Mesothelial cell of epicardium (in vitro differentiated cells): ENCODE measurements at places on chromosomes 16 and 17. TPM values are rescaled to one million over a fixed set of nuclear protein-coding genes. Genes with fewer than 3 reads are reported as not detected.

PPL gene
- 36.0 to 37.1 TPM (median 36.8 TPM) in 3 replicates for total RNA-seq

C17orf107 gene
- 8.6 to 9.3 TPM (median 9.2 TPM) in 3 replicates for total RNA-seq

ZNF750 gene
- 1.8 to 2.6 TPM (median 2.3 TPM) in 3 replicates for total RNA-seq

OR1D5 gene
- total RNA-seq: not detected in 3 replicates

INO80E gene
- total RNA-seq: 60.2 to 62.9 TPM (median 62.0 TPM) in 3 replicates

DNA sequence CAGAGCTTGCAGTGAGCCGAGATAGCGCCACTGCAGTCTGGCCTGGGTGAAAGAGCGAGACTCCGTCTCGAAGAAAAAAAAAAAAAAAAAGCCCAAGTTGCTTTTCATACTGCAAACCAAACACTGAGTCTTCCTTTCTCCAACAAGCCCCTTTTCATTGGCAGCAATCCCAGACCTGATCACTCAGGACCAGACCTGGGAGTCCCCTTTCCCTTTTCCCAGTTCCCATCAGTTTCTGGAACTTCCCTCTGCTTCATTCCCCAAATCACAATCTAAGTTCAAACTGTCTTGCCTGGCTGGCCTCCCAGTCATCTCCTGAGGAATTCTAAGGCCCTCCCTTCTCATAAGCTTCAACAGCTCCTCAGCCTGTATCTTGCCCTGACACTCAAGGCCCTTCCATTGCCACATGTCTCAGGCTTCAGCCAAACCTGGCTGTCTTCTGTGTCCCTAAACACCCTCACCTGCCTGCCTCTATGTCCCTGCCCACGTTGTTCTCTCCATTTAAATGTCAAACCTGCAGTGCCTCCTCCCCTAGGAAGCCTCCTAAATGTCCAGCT, 11.8 kb upstream of the PHF12 start:
- no peak for DNase-seq
- no peak overlapping the region for H3K4me3 ChIP-seq
- H3K4me1 ChIP-seq: peaks cover 9% of the 10 kb centered on the region
- no peaks in the 10 kb centered on the region for H3K36me3 ChIP-seq
- H3K27me3 ChIP-seq: peaks cover 25% of the 10 kb centered on the region

DNA sequence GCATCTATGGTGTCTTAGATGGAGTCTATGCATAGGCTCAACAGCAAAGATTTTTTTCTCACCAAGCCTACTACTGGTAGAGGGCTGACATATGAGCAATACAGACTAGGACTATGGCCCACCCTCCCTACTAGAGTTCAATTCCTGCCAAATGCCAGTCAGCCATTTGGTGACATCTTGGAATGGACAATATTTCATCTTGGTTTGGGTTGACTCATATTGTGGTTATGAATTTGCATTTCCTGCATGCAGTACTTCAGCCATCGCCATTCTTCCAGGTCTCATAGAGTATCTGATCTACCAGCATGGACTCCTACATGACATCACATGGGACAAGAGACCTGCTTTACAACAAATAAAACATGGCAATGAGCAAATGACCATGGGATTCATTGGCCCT, 778.1 kb upstream of the SOX9 start:
- no peaks in the 10 kb centered on the region for H3K27me3 ChIP-seq
- DNase-seq: no peak
- H3K36me3 ChIP-seq: peaks cover 2% of the 10 kb centered on the region
- no peaks in the 10 kb centered on the region for H3K4me1 ChIP-seq
- H3K4me3 ChIP-seq: no peak overlapping the region

DNA sequence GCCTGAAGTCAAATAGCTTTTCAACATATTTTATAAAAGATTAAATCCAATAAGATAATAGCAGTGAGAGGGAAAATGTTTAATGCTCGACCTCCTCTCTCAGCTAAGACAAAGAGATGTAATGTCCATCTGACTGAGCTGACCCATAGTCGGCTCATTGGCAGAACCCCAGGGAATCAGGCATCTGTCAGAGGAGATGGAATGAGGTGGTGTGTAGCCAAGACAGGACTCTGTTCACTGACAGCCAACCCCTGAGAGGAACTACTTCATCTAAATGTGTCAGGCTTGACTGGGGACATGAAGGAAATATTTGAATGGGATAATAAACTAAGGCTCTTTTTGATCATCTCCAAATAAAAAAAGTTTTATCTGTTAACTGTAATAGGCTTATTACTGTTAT, 188.0 kb downstream of the CDH11 start:
- H3K27me3 ChIP-seq: peaks cover 7% of the 10 kb centered on the region
- no peaks in the 10 kb centered on the region for H3K36me3 ChIP-seq
- peaks cover 5% of the 10 kb centered on the region for H3K4me1 ChIP-seq
- no peak for DNase-seq
- no peak overlapping the region for H3K4me3 ChIP-seq
- no peak overlapping the region for H3K27ac ChIP-seq

DNA sequence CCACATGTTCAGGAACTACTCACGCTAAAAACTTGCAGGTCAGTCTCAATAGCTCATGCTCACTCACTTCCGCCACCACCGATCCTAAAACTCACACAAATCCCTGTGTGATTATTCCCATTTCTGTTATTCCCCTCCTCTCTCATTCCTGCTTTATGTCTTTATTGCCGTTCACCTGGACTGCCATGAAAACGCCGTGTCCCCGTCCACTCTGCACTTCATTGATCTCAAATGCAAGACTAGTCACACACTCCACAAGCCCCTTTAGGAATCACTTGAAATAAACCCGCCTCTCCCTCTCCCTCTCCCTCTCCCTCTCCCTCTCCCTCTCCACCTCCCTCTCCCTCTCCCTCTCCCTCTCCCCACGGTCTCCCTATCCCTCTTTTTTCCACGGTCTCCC, 78.0 kb downstream of the AXIN2 start:
- no peak overlapping the region for H3K4me3 ChIP-seq
- no peaks in the 10 kb centered on the region for H3K36me3 ChIP-seq
- DNase-seq: no peak
- peaks cover 6% of the 10 kb centered on the region for H3K4me1 ChIP-seq
- no peak overlapping the region for H3K27ac ChIP-seq

DNA sequence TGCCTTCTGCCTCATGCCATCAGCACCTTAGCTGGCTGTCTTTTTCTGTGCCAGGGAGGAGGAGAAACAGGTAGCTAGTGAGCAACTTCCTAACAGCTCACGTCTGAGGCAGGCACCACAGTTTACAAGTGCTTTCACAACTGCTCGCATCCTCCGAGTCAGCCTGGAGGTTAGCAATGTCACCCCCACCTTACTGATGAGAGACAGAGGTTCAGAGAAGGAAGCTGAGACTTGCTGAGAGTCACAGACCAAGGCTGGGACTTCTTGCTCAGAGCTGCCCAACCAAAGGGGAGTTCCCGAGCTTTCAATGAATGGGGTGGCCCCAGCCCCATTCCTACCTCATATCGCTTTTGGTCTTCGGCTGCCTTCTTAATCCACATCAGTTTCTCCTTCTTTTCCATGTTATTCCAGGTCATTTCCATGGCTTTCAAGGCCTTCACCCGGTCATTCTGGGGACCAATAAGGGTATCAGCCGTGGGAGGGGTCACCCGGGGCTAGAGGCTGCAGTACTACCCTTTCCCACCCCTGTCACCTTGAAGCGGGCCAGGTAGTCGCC, 9.6 kb downstream of the UBTF start:
- peaks cover 11% of the 10 kb centered on the region for H3K36me3 ChIP-seq
- no peaks in the 10 kb centered on the region for H3K27me3 ChIP-seq
- DNase-seq: no peak
- H3K4me1 ChIP-seq: no peaks in the 10 kb centered on the region

GRCh38 chr16:85730186-85730465, 20.8 kb downstream of the C16orf74 start:
- peaks cover 11% of the 10 kb centered on the region for H3K36me3 ChIP-seq
- no peak overlapping the region for H3K27ac ChIP-seq
- no peak for DNase-seq
- peaks cover 7% of the 10 kb centered on the region for H3K4me1 ChIP-seq

DNA sequence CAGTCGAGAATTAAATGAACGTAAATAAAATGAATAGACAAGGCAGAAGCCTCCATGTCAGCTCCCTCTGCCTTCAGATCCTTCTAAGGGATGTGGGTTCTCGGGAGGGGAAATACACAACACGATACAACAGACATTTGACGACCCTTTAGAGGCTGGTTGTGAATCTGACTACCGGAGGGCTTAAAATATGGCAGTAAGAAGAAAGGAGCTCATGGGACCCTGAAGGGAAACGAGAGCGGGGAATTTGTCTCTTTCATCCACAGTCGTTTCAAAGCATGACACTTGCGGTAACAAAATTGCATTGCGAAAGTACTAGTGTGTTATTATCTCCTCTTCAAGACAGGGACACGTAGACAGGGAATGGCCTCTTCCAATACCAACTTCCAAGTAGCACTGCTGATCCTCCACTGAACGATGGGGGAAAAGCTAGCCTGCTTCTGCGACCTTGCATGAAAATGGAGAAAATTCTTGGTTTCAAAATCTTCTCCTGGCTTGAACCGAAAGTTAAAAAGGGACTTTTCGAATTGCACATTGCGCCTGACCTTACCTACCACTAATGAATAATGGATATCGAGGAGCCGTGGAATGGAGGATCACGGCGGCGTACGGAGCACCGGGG, 1.2 kb upstream of the TNRC6C start:
- no peaks in the 10 kb centered on the region for H3K36me3 ChIP-seq
- no peak for DNase-seq
- peaks cover 31% of the 10 kb centered on the region for H3K4me1 ChIP-seq
- peaks cover 65% of the 10 kb centered on the region for H3K27me3 ChIP-seq

DNA sequence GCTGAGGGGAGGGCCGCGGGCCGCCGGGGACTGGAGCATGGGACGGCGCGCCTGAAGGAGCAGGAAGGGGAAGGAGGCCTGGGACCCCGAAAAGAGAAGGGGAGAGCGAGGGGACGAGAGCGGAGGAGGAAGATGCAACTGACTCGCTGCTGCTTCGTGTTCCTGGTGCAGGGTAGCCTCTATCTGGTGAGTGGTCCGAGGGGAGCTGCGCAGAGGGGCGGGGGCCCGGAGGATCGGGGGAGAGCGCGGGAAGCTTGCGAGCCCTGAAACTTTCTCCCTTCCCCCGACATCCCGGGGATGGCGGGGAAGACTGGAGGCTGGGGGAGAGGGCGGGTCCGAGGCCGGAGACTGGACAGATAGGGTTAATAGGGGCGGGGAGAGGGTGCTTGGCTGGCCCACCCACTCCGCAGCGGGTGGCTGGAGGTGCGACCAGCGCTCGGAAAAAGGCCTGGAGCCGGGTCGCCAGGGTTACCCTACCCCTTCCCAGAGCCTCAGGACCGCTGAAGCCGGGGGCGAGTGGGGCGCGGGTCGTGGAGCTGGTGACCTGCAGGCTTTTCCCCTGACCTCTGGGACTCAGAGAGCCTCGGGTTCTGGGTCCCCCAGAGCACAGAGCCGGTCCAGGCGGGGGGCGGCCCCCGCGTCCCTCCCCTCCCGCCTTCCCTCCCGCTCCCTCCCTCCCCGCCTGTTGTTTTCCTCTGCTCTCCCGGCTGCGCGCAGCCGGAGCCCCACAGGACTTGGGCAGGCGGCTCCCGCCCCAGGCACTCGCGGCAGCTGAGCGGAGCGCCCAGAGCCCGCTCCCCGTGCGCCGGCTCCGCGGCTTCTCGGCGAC, 631 bp downstream of the NXPH3 start:
- H3K4me3 ChIP-seq: peak overlapping the region; percentile 78
- peak; percentile 49 for DNase-seq
- H3K27ac ChIP-seq: no peak overlapping the region
- H3K36me3 ChIP-seq: no peaks in the 10 kb centered on the region

DNA sequence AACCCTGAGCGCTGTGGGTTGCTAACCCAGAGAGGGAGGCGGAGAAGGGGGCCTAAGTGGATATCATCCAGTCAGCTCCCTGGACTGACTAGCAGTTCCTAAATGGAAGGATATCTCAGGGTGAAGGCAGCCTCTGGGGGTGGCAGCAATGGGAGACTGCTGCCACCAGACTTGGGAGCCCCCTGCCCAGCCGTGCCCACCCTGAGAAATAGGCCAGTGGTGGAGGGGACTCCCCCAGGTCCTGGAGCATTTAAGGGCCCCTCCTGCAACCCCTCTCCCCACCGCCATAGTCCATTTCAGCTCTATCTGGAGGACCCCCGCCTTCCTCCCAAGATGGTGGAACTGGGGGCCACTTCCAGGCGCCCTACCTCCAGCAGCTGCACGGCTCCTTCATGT, 8.4 kb downstream of the TSPOAP1 start:
- no peaks in the 10 kb centered on the region for H3K27me3 ChIP-seq
- H3K4me1 ChIP-seq: peaks cover 11% of the 10 kb centered on the region
- H3K4me3 ChIP-seq: no peak overlapping the region
- no peak overlapping the region for H3K27ac ChIP-seq
- peaks cover 9% of the 10 kb centered on the region for H3K36me3 ChIP-seq

DNA sequence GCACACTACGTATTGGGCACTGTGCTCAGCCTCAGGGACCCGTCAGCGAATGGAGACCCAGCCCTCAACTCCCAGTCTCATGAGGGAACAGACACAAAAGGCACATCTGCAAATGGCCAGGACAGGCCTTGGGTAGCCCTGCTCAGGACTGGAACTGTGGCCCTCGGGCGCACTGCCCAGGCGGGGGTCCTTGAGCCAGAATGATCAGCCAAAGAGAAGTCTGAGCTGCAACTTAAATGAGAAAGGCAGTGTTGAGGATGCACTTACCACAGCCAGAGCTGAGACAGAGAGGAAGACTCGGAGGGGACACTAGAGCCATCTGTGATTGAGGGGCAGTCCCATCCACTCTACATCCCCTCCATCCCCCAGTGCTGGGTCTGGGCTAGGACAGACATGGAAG, 117.3 kb downstream of the C16orf95 start:
- peaks cover 9% of the 10 kb centered on the region for H3K4me1 ChIP-seq
- no peaks in the 10 kb centered on the region for H3K36me3 ChIP-seq
- H3K27ac ChIP-seq: no peak overlapping the region
- no peak for DNase-seq

DNA sequence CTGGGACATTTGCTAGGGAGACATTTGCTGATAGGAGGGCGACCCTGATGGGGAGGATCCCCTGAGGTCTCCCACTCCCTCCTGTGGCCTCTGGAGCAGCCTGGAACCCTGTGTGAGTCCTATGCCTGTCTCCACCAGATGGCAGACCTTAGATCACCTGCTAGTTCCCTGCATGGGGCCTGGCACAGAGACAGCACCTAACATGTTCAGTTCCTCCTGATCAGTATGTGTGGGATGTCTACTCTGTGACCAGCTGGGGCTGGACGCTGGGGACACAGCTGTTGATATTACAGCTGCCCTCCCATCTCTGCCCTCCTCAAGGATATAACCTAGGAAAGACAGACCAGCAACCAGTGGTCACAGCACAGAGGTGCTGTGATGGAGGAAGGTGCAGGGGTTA, 1.1 kb upstream of the ADCY7 start:
- H3K4me3 ChIP-seq: no peak overlapping the region
- peaks cover 1% of the 10 kb centered on the region for H3K36me3 ChIP-seq
- no peak overlapping the region for H3K27ac ChIP-seq
- H3K27me3 ChIP-seq: no peaks in the 10 kb centered on the region
- H3K4me1 ChIP-seq: peaks cover 9% of the 10 kb centered on the region
